Esophagus squamous epithelium (tissue), 5 donors: ENCODE measurements at places on chromosomes 3 and 15. TPM values are rescaled to one million over a fixed set of nuclear protein-coding genes. Genes with fewer than 3 reads are reported as not detected.

GRCh38 chr3:133487920-133488540, 85.5 kb upstream of the CDV3 start:
- H3K36me3 ChIP-seq = no peaks in the 10 kb centered on the region
- no peaks in the 10 kb centered on the region for H3K27me3 ChIP-seq
- DNase-seq = no peak
- H3K4me3 ChIP-seq = no peak overlapping the region
- H3K27ac ChIP-seq = no peak overlapping the region

GRCh38 chr3:135034291-135034768, 239.3 kb downstream of the EPHB1 start:
- H3K36me3 ChIP-seq = no peaks in the 10 kb centered on the region
- no peak overlapping the region for H3K27ac ChIP-seq
- H3K4me1 ChIP-seq = no peaks in the 10 kb centered on the region
- DNase-seq = no peak

GRCh38 chr3:70264122-70264780, 48.2 kb downstream of the MDFIC2 start:
- no peaks in the 10 kb centered on the region for H3K27me3 ChIP-seq
- no peaks in the 10 kb centered on the region for H3K36me3 ChIP-seq
- H3K4me3 ChIP-seq = no peak overlapping the region
- H3K27ac ChIP-seq = no peak overlapping the region

Gene PPARG
- 6.3 TPM for total RNA-seq

DNA sequence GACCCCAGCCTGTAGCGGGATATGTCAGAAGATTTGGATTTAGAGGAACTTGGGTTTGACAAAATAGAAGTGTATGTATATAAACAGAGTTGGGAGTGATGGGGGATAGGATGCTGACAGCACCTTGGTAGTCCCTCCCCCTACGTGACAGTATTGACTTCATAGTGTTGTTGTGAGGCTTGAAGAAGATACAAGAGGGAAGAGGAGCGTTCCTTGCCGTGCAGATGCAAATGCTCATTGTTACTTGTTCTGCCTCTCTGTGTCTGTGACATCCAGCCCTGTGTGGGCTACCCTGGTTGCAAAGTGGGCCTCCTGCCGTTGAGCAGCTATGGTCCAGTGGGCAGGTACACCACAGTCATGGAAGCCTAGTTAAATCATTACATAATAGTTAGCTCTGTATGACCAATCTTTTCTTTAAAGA, 45.0 kb downstream of the SMAD3 start:
- no peak overlapping the region for H3K4me3 ChIP-seq
- DNase-seq = no peak
- H3K36me3 ChIP-seq = no peaks in the 10 kb centered on the region
- H3K27ac ChIP-seq = peak overlapping the region; percentile 90
- H3K4me1 ChIP-seq = peaks cover 64% of the 10 kb centered on the region
- H3K27me3 ChIP-seq = no peaks in the 10 kb centered on the region

- no peak overlapping the region for H3K4me3 ChIP-seq
- DNase-seq = no peak
- H3K36me3 ChIP-seq = no peaks in the 10 kb centered on the region
Observed at GRCh38 chr3:64059484-64060175, 36.3 kb upstream of the PSMD6 start.

GRCh38 chr3:120369037-120369467, 19.9 kb upstream of the LRRC58 start:
- H3K4me1 ChIP-seq = no peaks in the 10 kb centered on the region
- no peaks in the 10 kb centered on the region for H3K27me3 ChIP-seq
- no peak overlapping the region for H3K4me3 ChIP-seq
- H3K27ac ChIP-seq = no peak overlapping the region

Gene SLC9A9
- total RNA-seq = 22.3 TPM

Gene CYP19A1
- not detected for total RNA-seq

- H3K4me1 ChIP-seq = no peaks in the 10 kb centered on the region
- H3K4me3 ChIP-seq = no peak overlapping the region
Observed at GRCh38 chr3:49625071-49625470, 49.1 kb upstream of the APEH start.

GRCh38 chr3:183108001-183108449, 8.7 kb upstream of the MCCC1 start:
- H3K4me1 ChIP-seq = peaks cover 18% of the 10 kb centered on the region
- DNase-seq = no peak
- H3K4me3 ChIP-seq = no peak overlapping the region
- H3K27ac ChIP-seq = no peak overlapping the region
- H3K36me3 ChIP-seq = no peaks in the 10 kb centered on the region

Gene TATDN2
- 12.6 TPM for total RNA-seq

Gene RARRES1
- 53.3 TPM for total RNA-seq

- no peak overlapping the region for H3K27ac ChIP-seq
- no peak overlapping the region for H3K4me3 ChIP-seq
- peaks cover 33% of the 10 kb centered on the region for H3K4me1 ChIP-seq
Observed at GRCh38 chr3:182183716-182184430, 472.1 kb downstream of the SOX2 start.

Gene NRG4
- total RNA-seq = 1.9 TPM

DNA sequence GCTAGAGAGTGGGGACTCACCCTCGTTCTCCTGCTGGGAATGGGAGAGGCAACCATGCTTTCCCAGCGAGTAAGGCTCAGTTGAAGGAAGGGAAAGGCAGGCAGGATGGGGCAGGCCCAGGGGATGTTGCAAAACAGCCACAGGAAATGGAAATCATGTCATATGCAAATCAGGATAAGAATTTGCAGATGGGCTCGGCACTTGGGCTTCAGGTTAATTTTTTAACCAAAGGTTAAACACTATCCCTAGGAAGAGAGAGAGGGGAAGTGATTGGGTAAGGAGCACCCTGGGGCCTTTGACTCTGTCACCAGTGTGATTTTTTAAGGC, 14.6 kb upstream of the PLA2G4E start:
- DNase-seq = no peak
- no peak overlapping the region for H3K4me3 ChIP-seq
- H3K27me3 ChIP-seq = no peaks in the 10 kb centered on the region
- peak overlapping the region; percentile 81 for H3K27ac ChIP-seq

GRCh38 chr3:151707216-151707615, 26.5 kb upstream of the AADACL2 start:
- no peaks in the 10 kb centered on the region for H3K27me3 ChIP-seq
- H3K36me3 ChIP-seq = no peaks in the 10 kb centered on the region
- H3K4me1 ChIP-seq = no peaks in the 10 kb centered on the region
- H3K27ac ChIP-seq = no peak overlapping the region
- DNase-seq = no peak
- H3K4me3 ChIP-seq = no peak overlapping the region

DNA sequence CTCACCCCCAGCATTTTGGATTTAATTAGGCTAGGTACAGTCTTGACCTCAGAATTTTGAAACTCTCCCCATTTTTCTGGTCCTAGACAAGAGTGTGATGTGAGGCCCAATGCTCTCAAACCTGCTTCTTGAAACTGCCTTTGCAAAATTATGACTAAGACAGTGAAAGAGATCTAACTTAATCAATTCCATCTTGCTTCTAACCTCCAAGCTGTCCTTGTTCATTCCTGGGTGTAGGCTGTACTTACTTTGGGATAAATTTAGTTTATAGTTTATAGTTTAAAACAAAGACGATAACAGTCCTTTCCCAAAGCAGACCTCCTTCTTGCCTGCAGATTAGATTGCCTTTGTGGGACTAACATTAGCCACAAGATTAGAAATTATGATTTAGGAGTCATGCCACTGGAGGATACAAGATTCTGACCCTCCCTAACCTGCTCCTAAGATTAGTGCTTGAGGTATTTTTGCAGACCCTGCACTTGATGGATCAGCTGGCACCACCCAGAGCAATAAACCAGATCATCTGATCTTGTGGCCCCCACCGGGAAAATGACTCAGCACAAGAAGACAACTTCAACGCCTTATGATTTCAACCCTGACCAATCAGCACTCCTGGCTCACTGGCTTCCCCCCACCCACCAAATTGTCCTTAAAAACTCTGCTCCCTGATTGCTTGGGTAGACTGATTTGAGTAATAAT, 59.6 kb downstream of the CD200R1L start:
- H3K36me3 ChIP-seq = no peaks in the 10 kb centered on the region
- no peaks in the 10 kb centered on the region for H3K27me3 ChIP-seq
- no peak for DNase-seq
- H3K27ac ChIP-seq = no peak overlapping the region
- no peak overlapping the region for H3K4me3 ChIP-seq

GRCh38 chr3:125045965-125046364, 9.8 kb downstream of the HEG1 start:
- DNase-seq = no peak
- H3K4me1 ChIP-seq = peaks cover 98% of the 10 kb centered on the region
- H3K36me3 ChIP-seq = peaks cover 11% of the 10 kb centered on the region

- H3K4me3 ChIP-seq = no peak overlapping the region
- no peak overlapping the region for H3K27ac ChIP-seq
Observed at GRCh38 chr3:110067527-110067926, 730.2 kb upstream of the DPPA4 start.

- H3K4me1 ChIP-seq = no peaks in the 10 kb centered on the region
- DNase-seq = no peak
- H3K4me3 ChIP-seq = no peak overlapping the region
- H3K36me3 ChIP-seq = no peaks in the 10 kb centered on the region
Observed at GRCh38 chr3:132284781-132285619, 32.2 kb upstream of the ACP3 start.

DNA sequence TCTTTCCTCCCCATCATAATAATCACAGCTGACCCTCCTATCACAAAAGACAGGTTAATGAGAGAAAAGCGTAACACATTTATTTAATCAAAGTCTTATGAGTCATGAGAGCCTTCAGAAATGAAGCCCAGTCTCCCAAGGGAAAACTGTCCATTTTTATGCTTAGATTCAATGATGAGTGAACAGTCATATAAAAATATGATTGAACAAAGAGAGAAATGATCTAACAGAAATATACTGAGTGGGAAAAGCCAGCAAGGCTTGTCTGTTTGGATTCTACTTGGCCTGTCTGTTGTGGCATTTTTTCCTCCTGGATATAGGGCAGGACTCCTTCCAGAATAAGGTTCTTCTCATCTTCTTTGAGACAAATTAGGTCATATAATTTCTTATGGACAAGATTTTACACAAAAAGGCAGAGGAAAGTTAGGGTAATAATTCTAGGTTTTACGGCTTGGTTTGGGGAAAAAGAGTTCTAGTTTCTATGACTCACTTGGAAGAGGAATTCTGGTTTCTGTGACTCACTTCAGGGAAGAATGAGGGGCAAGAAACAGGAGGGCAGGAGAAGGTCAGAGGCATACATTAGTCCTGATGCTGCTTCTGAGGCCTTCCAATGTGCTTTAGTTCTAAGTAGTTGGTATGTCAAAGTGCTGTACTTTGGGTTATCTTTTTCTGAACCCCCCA, 534.2 kb downstream of the ZIC1 start:
- no peak overlapping the region for H3K27ac ChIP-seq
- H3K36me3 ChIP-seq = no peaks in the 10 kb centered on the region

- H3K36me3 ChIP-seq = no peaks in the 10 kb centered on the region
- H3K4me3 ChIP-seq = no peak overlapping the region
- no peak for DNase-seq
- no peak overlapping the region for H3K27ac ChIP-seq
Observed at GRCh38 chr3:59247402-59247841, 197.6 kb upstream of the CFAP20DC start.

DNA sequence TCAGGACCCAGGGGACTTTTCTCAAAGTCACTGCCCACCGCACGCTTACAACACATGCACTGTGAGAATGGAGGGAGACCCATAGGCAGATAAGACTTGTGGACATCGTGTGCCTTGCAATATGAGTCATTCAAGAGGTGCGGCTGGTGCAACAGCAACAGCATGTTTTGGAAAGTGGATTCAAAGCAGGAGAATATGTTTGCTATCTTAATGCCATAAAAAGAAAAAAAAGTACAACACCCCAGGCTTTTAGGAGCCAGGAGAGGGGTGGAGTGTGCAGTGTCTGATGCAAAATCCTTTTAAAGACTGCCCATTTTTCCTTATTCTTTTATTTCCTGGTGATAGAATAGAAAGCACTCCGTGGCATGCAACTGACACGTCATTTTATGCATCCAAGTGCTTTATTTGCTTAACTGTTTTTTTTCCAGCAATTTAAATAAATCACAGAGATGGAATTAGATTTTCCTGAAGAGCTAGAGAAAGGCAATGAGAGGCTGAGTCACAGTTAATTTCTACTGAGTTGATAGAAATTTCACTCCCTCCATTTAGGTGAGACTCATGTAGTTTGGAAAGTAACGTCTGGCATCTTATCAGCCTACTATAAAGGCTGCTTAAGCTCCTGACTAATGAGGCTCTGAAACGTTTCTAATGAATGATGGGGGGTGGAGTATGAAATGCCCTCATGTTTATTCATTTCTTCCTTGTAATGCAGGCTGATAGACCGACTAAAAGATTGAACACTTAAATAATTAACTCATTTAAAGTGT, 96.4 kb downstream of the NSUN3 start:
- no peaks in the 10 kb centered on the region for H3K27me3 ChIP-seq
- no peaks in the 10 kb centered on the region for H3K36me3 ChIP-seq
- DNase-seq = no peak
- peaks cover 10% of the 10 kb centered on the region for H3K4me1 ChIP-seq

DNA sequence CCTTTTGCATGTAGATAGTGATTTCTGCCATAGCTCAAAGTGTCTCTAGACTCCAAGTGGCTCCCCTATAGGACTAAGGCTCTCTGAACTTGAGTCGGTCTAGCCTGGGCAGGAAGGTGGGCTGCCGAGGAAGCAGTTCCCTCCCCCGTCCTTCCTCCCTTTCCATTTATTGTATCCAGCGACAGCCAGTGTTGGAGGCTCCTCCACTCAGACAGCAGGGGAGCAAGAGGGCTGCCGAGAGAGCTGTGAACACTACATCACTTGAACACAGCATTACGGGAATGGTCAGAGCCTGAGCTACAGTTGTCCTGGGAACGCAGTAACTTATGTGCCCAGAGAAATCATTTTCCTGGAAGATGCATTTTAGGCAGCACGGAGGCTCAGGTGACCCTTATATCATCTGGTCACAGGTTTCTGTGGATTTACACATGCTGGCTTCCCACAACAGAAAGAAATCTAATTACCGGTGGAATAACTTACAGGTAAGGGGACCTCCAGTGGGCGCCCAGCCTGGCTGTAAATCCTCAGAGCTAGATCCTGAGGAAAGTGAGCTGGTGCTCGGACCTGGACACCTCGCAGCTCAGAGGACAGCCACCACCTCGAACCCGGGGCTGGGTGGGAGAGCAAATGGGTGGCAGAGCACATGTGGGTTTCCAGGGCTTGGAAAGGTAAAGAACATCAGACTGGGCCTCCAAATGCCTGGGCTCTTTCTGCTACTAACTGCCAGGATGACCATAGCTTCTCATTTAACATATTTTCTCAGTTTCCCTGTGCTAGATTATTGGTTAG, 197.1 kb downstream of the UACA start:
- H3K27ac ChIP-seq = no peak overlapping the region
- no peak overlapping the region for H3K4me3 ChIP-seq
- no peaks in the 10 kb centered on the region for H3K36me3 ChIP-seq
- DNase-seq = no peak
- peaks cover 2% of the 10 kb centered on the region for H3K4me1 ChIP-seq

Gene ISY1
- 18.1 TPM for total RNA-seq

Gene IP6K1
- 35.1 TPM for total RNA-seq

- no peaks in the 10 kb centered on the region for H3K27me3 ChIP-seq
- H3K36me3 ChIP-seq = no peaks in the 10 kb centered on the region
- H3K4me3 ChIP-seq = no peak overlapping the region
- H3K4me1 ChIP-seq = peaks cover 56% of the 10 kb centered on the region
Observed at GRCh38 chr15:40097968-40098476, 10.7 kb downstream of the BMF start.

Gene CCDC191
- total RNA-seq = 3.6 TPM

- H3K27me3 ChIP-seq = no peaks in the 10 kb centered on the region
- H3K4me1 ChIP-seq = peaks cover 23% of the 10 kb centered on the region
- no peak overlapping the region for H3K4me3 ChIP-seq
- no peak for DNase-seq
- H3K27ac ChIP-seq = no peak overlapping the region
Observed at GRCh38 chr3:66604481-66604880, 103.7 kb upstream of the LRIG1 start.
